Skin of body (tissue), 3 donors: ENCODE measurements at places on chromosomes 12 and 14. TPM values are rescaled to one million over a fixed set of nuclear protein-coding genes. Genes with fewer than 3 reads are reported as not detected.
A peak's percentile ranks its signal among the peaks of the same experiment; 100 is the strongest.

The FZD10 gene
- total RNA-seq: 7.7 TPM

DNA sequence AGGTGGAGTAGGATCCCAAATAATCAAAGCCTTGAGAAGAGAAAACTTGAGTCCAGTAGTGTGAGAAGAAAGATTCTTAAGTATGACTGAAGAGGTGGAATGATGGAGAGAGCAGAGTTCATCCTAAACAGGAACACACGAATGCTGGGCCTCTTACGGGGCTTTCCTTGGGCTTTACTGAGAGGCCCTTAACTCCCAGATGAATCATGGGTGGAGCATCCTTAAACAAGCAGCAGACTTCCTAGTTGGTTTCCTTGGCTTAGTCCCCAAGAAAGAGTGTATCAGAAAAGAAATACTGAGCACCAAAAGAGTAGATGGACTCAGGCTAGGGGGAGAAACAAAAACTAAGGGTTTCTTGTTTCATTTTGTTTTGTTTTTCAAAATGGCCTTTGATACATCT, 132.5 kb downstream of the GPR135 start:
- DNase-seq: peak; percentile 20

The JPH4 gene
- 0.39 TPM for total RNA-seq

- no peak for DNase-seq
Observed at GRCh38 chr12:89333564-89334252, 18.6 kb downstream of the DUSP6 start.

The PPP4R3A gene
- total RNA-seq: 82.0 TPM

- DNase-seq: peak; percentile 46
Observed at GRCh38 chr12:41932470-41932991, 212.1 kb downstream of the GXYLT1 start.
